ENCODE measurements at places on chromosomes 12 and 14. TPM values are rescaled to one million over a fixed set of nuclear protein-coding genes. Genes with fewer than 3 reads are reported as not detected.

The ERBB3 gene
- 144 TPM for total RNA-seq

The RIPK3 gene
- not detected for total RNA-seq

The KLRG1 gene
- total RNA-seq = 7.0 TPM

The NGB gene
- not detected for total RNA-seq

The PLA2G1B gene
- total RNA-seq = not detected

The KANSL2 gene
- total RNA-seq = 60.7 TPM

The HCAR1 gene
- not detected for total RNA-seq

The KLRC4 gene
- not detected for total RNA-seq

The GSG1 gene
- not detected for total RNA-seq

DNA sequence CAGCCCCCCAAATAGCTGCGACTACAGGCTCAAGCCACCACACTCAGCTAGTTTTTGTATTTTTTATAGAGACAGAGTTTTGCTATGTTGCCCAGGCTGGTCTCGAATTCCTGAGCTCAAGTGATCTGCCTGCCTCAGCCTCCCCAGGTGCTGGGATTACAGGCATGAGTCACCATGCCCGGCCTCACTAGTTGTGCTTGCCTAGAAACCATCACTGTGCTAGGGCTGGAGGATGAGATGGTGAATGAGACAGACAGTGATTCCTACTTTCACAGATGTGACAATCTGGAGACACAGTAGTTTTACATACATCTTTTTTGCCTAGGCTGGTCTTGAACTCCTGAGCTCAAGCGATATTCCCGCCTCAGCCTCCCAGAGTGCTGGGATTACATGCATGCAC lies 7.5 kb upstream of the MSI1 start:
- no peaks in the 10 kb centered on the region for H3K27me3 ChIP-seq
- peaks cover 13% of the 10 kb centered on the region for H3K4me1 ChIP-seq
- no peaks in the 10 kb centered on the region for H3K36me3 ChIP-seq
- no peak for DNase-seq
- H3K4me3 ChIP-seq = no peak overlapping the region

GRCh38 chr12:106113446-106113823 lies 25.3 kb downstream of the NUAK1 start:
- H3K4me1 ChIP-seq = peaks cover 82% of the 10 kb centered on the region
- H3K27ac ChIP-seq = no peak overlapping the region
- DNase-seq = no peak

DNA sequence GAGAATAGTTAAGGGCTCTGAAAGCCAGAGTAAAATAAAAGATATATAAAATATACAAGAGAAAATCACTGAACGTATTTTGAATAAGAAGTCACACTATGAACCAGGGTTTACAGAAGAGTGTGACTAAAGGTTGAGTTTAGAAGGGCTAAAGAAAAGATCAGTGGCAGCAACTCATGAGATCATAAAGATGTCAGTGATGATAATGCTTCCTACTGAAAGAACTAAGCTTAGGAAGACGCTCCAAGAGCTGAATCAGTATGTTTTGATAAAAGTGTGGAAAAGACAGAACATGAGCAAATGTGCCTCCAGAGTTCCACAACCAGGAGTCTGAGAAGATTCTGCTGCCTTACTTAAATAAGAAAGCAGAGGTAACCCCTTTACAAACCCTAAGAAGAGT lies 74.6 kb downstream of the KITLG start:
- peaks cover 5% of the 10 kb centered on the region for H3K36me3 ChIP-seq
- H3K4me3 ChIP-seq = no peak overlapping the region
- no peak overlapping the region for H3K27ac ChIP-seq
- no peaks in the 10 kb centered on the region for H3K27me3 ChIP-seq

GRCh38 chr12:53577941-53578352 lies 48.2 kb downstream of the ATF7 start:
- H3K36me3 ChIP-seq = peaks cover 11% of the 10 kb centered on the region
- H3K4me1 ChIP-seq = no peaks in the 10 kb centered on the region

GRCh38 chr14:61213920-61214319 lies 67.2 kb downstream of the TMEM30B start:
- peak overlapping the region; percentile 31 for H3K27ac ChIP-seq
- H3K4me1 ChIP-seq = peaks cover 8% of the 10 kb centered on the region
- no peak for DNase-seq

GRCh38 chr12:53097564-53098353 lies at the start of gene IGFBP6:
TSS of gene IGFBP6 (plus strand) at chr12:53097667. CDS start at chr12:53097718, 51 bp downstream.
- H3K4me3 ChIP-seq = peak within 1 kb of the TSS; percentile 83
- peak; percentile 36 for DNase-seq
- peaks cover 26% of the 10 kb centered on the region for H3K4me1 ChIP-seq
- H3K27me3 ChIP-seq = peaks cover 62% of the 10 kb centered on the region
- H3K36me3 ChIP-seq = no peaks in the 10 kb centered on the region
- no peak within 1 kb of the TSS for H3K27ac ChIP-seq

- peaks cover 35% of the 10 kb centered on the region for H3K36me3 ChIP-seq
- no peak for DNase-seq
- H3K4me3 ChIP-seq = peak overlapping the region; percentile 38
These were observed 21.9 kb downstream of the ATF7IP start for GRCh38 chr12:14387219-14387871.

DNA sequence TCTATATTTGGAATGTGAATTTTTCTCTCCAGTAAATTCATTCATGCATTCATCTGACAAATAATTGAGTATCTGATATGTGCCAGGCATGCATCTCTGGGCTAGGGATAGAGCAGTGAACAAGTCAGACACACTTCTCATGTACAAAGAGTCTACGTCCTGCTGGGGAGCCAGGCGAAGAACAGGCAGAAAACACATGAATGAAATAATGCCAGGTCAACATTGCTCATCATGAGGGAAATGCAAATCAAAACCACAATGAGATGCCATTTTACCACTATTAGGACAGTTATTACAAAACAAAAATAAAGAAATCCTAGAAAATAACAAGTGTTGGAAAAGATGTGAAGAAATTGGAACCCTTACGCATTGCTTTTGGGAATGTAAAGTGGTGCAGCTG lies 90.3 kb downstream of the PAX9 start:
- no peak for DNase-seq
- no peaks in the 10 kb centered on the region for H3K36me3 ChIP-seq
- no peak overlapping the region for H3K27ac ChIP-seq
- H3K4me3 ChIP-seq = no peak overlapping the region

- no peak overlapping the region for H3K4me3 ChIP-seq
- DNase-seq = no peak
- H3K4me1 ChIP-seq = no peaks in the 10 kb centered on the region
- H3K36me3 ChIP-seq = no peaks in the 10 kb centered on the region
These were observed 1186.3 kb upstream of the FLRT2 start for GRCh38 chr14:84343656-84344055.

- H3K36me3 ChIP-seq = peaks cover 6% of the 10 kb centered on the region
- no peaks in the 10 kb centered on the region for H3K27me3 ChIP-seq
- H3K4me3 ChIP-seq = no peak overlapping the region
These were observed 11.6 kb downstream of the ATP6V0A2 start for GRCh38 chr12:123723765-123724164.

DNA sequence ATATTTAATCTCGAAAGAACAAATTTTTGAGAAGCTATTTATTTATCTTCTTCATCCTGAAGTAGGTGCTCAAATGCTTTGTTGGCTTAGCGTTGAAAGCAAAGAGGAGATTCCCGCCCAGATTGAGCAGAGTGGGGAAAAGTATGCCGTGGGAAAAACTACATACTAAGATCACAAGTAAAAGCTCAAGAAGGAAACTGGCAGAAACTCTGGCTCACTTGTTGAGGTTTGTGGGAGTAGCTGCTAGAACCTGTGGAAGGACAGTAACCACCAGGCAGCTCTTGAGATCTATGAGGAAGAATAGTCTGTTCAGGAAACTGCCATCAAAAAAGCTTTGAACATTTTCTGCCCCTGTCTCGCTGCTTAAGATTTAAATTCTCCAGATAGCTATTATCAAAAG lies 3.9 kb downstream of the MYRFL start:
- DNase-seq = no peak
- H3K4me3 ChIP-seq = no peak overlapping the region
- H3K36me3 ChIP-seq = no peaks in the 10 kb centered on the region
- H3K4me1 ChIP-seq = no peaks in the 10 kb centered on the region
- no peak overlapping the region for H3K27ac ChIP-seq
